ENCODE measurements at places on chromosomes 13 and 19. TPM values are rescaled to one million over a fixed set of nuclear protein-coding genes. Genes with fewer than 3 reads are reported as not detected.
A peak's percentile ranks its signal among the peaks of the same experiment; 100 is the strongest.

DNA sequence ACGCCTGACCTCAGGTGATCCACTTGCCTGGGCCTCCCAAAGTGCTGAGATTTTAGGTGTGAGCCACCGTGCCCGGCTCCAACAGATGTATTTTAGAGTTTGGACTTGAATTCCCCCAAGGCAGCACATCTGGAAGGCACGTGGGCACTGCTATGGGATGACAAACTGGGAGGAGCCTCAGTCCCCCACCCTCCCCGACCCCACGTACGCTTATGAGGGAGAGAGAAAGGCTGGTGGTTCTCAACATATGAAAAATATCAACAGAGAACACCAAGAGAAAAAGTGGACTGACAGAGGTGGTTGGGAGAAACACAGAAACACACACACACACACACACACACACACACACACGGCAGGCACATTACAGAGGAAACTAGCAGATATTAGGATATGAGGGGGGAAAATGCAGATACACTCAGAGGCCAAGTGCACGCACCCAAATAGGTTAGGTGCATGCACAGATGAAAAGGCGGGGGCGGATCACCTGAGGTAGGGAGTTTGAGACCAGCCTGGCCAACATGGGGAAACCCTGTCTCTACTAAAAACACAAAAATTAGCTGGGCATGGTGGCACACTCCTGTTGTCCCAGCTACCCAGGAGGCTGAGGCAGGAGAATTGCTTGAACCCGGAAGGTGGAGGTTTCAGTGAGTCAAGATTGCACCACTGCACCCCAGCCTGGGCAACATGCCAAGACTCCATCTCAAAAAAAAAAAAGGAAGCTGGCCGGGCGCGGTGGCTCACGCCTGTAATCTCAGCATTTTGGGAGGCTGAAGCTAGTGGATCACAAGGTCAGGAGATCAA lies 3.2 kb downstream of the STX10 start:
- no peaks in the 10 kb centered on the region for H3K27me3 ChIP-seq
- no peak for DNase-seq
- H3K4me3 ChIP-seq, result peak overlapping the region; percentile 10

DNA sequence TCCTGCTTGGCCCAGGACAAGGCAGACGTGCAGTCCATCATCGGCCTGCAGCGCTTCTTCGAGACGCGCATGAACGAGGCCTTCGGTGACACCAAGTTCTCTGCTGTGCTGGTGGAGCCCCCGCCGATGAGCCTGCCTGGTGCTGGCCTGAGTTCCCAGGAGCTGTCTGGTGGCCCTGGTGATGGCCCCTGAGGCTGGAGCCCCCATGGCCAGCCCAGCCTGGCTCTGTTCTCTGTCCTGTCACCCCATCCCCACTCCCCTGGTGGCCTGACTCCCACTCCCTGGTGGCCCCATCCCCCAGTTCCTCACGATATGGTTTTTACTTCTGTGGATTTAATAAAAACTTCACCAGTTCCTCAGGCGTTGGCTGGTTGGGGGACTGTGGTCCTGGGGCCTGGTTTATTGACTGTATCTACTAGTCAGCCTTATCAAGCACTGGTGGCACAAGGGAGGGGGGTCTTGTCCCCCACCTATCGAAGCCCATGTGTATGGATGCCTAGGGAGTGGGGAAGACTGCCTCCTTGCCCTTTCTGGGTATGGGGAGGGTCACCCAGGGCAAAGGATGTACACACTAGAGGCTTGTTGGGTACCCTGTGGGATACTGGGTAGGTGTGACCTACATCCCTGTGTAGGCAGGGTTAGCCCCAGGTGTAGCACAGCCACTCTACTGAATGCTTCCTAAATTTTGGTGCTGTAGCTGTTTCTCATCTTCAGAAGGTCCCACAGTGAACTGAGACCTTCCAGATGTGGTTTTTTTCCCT lies 4.4 kb downstream of the CHMP2A start:
- H3K36me3 ChIP-seq, result peaks cover 88% of the 10 kb centered on the region
- H3K4me1 ChIP-seq, result peaks cover 48% of the 10 kb centered on the region
- H3K27me3 ChIP-seq, result no peaks in the 10 kb centered on the region

- peaks cover 34% of the 10 kb centered on the region for H3K27me3 ChIP-seq
- DNase-seq, result peak; percentile 51
- peaks cover 2% of the 10 kb centered on the region for H3K36me3 ChIP-seq
- no peak overlapping the region for H3K27ac ChIP-seq
- H3K4me1 ChIP-seq, result peaks cover 2% of the 10 kb centered on the region
Observed at GRCh38 chr19:5345895-5346386, 5.3 kb upstream of the PTPRS start.

- H3K27ac ChIP-seq, result peak overlapping the region; percentile 49
- no peak overlapping the region for H3K4me3 ChIP-seq
- H3K4me1 ChIP-seq, result peaks cover 27% of the 10 kb centered on the region
- no peak for DNase-seq
- H3K36me3 ChIP-seq, result no peaks in the 10 kb centered on the region
Observed at GRCh38 chr13:44293908-44294735, 79.5 kb upstream of the SERP2 start.

DNA sequence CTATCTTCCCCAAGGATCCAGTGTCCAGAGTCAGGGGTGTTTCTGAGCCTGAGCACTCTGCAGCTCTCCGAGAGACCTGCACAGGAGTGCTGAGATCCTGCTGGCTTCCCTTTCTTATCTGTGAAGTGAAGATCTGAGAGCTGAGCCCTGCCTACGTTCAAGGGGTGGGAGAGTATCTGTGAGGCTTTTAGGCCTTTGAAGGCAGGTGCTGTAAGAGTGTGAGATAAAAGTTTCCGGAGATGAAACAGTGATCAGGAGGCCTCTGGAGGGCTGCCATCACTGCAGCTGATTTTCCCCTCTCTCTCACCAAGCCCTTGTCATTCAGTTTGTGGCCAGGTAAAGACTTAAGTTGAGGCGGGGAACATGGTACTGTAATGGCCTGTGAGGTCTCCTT lies 83.1 kb downstream of the AKAP11 start:
- peak overlapping the region; percentile 100 for H3K27ac ChIP-seq
- no peaks in the 10 kb centered on the region for H3K27me3 ChIP-seq
- H3K4me1 ChIP-seq, result peaks cover 67% of the 10 kb centered on the region
- peak; percentile 81 for DNase-seq

DNA sequence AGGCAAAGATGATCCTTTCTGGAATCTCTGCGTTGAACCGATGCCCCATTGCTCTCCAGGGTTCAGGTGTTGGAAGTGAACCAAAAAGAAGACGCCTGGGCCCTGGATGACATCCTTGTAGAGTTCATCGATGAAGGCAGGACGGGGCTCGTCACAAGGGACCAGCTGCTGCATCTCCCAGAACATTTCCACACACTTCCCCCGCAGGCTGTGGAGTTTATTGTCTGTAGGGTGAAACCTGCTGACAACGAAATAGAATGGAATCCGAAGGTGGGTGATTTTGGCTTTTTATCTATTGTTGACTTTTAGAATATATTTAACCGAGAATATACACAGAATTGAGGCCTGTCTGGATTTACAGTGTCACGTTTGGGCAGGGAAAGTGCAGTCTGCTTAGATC lies 58.4 kb downstream of the SLC7A9 start:
- H3K27ac ChIP-seq, result no peak overlapping the region
- peaks cover 22% of the 10 kb centered on the region for H3K4me1 ChIP-seq
- H3K36me3 ChIP-seq, result no peaks in the 10 kb centered on the region

DNA sequence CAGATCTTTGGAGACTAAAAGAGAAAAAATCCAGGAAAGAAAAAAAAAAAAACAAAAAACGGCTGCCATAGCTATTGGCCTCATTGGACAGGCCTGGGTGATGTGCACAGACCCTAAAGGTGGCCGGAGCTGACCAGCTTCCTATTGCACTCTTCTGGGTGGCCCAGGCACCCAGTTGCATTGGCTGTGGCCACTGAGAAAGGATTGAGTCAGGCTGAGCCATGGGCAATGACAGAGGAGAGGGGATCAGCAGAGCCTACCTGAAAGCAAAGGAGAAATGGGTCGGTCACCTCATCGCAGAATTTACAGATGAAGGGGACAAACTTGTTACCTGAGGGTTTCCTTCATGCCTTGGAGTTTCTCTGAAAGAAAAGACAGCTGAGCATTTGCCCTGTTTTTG lies 17.3 kb downstream of the HMGB1 start:
- DNase-seq, result no peak
- peaks cover 9% of the 10 kb centered on the region for H3K27me3 ChIP-seq
- H3K4me3 ChIP-seq, result no peak overlapping the region
- no peak overlapping the region for H3K27ac ChIP-seq
- H3K36me3 ChIP-seq, result no peaks in the 10 kb centered on the region

Gene ZNF729
- total RNA-seq, result not detected

Gene SCEL
- total RNA-seq, result not detected

DNA sequence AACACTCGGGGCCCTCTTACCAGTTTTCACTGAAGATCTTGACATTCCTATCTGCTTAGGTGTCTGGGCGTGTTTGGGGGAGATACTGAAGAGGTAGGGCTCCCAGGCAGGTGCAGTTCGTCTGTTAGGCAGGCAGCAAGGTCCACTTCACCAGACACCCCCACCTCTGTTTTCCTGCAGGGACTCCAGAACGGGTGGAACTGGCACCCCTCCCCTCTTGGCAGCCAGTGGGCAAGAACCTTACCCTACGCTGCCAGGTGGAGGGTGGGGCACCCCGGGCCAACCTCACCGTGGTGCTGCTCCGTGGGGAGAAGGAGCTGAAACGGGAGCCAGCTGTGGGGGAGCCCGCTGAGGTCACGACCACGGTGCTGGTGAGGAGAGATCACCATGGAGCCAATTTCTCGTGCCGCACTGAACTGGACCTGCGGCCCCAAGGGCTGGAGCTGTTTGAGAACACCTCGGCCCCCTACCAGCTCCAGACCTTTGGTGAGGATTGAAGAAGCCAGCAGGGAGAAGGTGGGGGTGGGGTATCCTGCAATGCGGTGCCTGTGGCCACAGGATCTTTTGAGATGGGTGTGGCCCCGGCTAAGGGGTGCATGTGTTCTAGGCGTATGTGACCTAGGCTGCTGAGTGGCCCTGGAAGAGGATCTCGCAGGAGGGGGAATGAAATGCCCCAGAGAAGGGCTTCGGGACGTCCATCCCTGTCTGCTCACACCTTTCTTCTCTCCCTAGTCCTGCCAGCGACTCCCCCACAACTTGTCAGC lies 3.3 kb upstream of the ICAM4 start:
- peaks cover 12% of the 10 kb centered on the region for H3K27me3 ChIP-seq
- H3K4me1 ChIP-seq, result peaks cover 26% of the 10 kb centered on the region
- H3K4me3 ChIP-seq, result no peak overlapping the region

GRCh38 chr19:12287958-12288500 lies 6.7 kb downstream of the ZNF44 start:
- no peak for DNase-seq
- peaks cover 43% of the 10 kb centered on the region for H3K36me3 ChIP-seq
- no peaks in the 10 kb centered on the region for H3K27me3 ChIP-seq
- peak overlapping the region; percentile 60 for H3K27ac ChIP-seq
- peaks cover 42% of the 10 kb centered on the region for H3K4me1 ChIP-seq
- H3K4me3 ChIP-seq, result no peak overlapping the region

- no peaks in the 10 kb centered on the region for H3K27me3 ChIP-seq
- H3K4me3 ChIP-seq, result peak overlapping the region; percentile 33
- peaks cover 63% of the 10 kb centered on the region for H3K4me1 ChIP-seq
Observed at GRCh38 chr13:79445968-79446645, 34.8 kb upstream of the NDFIP2 start.

Gene ADGRE2
- 0.75 TPM for total RNA-seq

GRCh38 chr13:57345526-57345925 lies 178.5 kb downstream of the PRR20E start:
- H3K36me3 ChIP-seq, result no peaks in the 10 kb centered on the region
- no peak overlapping the region for H3K4me3 ChIP-seq
- no peak overlapping the region for H3K27ac ChIP-seq
- no peaks in the 10 kb centered on the region for H3K27me3 ChIP-seq
